HepG2 (cell line): ENCODE measurements at places on chromosomes 11 and 22. TPM values are rescaled to one million over a fixed set of nuclear protein-coding genes. Genes with fewer than 3 reads are reported as not detected.
A peak's percentile ranks its signal among the peaks of the same experiment; 100 is the strongest.

The LRRC55 gene
- not detected in 2 replicates for total RNA-seq

The PLCB3 gene
- 11.0 and 13.8 TPM in 2 replicates for total RNA-seq

The NLRP10 gene
- not detected in 2 replicates for total RNA-seq

- H3K36me3 ChIP-seq, result no peaks in the 10 kb centered on the region
- no peak overlapping the region for H3K27ac ChIP-seq
- no peaks in the 10 kb centered on the region for H3K27me3 ChIP-seq
Observed at GRCh38 chr11:11363674-11364073, 10.6 kb upstream of the CSNK2A3 start.

- H3K4me3 ChIP-seq, result no peak overlapping the region
- H3K27ac ChIP-seq, result peak overlapping the region; percentile 88
- H3K4me1 ChIP-seq, result peaks cover 45% of the 10 kb centered on the region
- DNase-seq, result no peak
- peaks cover 21% of the 10 kb centered on the region; the same call in 2 of the 3 replicates for H3K36me3 ChIP-seq
- H3K27me3 ChIP-seq, result no peaks in the 10 kb centered on the region
Observed at GRCh38 chr11:71151561-71151960, 100.8 kb downstream of the SHANK2 start.

- no peak overlapping the region for H3K27ac ChIP-seq
- DNase-seq, result no peak
- H3K36me3 ChIP-seq, result no peaks in the 10 kb centered on the region
Observed at GRCh38 chr11:57219021-57219627, 17.9 kb downstream of the APLNR start.

DNA sequence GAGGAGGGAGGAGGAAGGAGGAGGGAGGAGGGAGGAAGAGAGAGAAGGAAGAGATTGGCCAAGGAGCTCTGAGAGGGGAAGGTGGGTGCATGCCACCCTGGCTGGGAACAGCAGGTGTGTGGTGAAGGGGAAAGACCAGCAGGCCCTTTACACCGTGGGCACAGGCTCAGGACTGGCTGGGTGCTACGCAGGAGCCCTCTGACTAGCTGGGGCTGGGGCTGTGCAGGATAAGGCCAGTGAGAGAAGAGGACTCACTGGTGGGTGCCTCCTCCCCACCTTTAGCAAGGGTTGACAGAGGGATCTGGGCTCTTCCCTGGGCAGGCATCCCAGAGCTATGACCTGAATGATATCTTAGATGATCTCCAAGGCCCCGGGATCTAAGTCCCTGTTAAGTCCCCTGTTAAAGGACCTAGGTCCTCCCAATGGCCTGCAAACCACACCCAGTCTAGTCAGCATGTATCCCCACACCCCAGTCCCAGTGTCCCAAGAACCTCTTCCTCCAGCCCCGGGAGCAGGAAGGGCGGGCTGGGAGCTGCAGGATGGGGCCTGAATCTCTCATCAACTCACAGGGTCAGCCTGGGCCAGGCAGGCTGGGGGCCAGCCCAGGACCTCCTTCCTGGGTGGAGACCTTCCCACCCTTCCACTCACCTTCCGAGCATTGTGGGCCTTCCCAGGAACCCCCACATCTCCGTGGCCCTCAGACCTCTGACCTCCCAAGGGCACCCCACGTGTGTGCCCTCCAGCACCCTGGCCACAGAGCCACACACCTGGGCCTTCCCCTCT is 55.4 kb downstream of the CDKN1C start:
- no peak overlapping the region for H3K27ac ChIP-seq
- H3K27me3 ChIP-seq, result peaks cover 65% of the 10 kb centered on the region
- H3K4me3 ChIP-seq, result no peak overlapping the region
- DNase-seq, result no peak
